Natural killer cell (primary cell): ENCODE measurements at places on chromosomes 3 and 15. TPM values are rescaled to one million over a fixed set of nuclear protein-coding genes. Genes with fewer than 3 reads are reported as not detected.

DNA sequence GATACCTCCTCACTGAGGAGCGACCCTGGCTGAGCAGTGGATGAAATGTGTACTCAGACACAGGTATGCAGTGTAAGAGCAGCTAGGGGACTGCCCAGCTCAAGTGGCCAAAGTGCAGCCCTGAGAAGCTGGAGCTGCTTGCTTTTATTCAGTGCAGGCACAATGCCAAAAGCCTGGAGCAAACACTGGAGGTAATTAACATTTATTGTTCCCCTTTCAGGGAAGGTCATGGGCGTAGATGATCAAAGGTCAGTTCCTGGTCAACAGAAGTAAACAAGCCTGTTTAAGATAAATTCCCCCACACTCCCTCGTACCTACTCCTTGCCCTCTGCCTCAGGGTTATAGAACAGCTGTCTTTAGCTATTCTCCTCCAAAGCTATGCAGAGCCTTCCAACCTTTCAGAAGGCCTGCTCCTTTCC is 17.5 kb downstream of the PLA2G4F start:
- DNase-seq: no peak

DNA sequence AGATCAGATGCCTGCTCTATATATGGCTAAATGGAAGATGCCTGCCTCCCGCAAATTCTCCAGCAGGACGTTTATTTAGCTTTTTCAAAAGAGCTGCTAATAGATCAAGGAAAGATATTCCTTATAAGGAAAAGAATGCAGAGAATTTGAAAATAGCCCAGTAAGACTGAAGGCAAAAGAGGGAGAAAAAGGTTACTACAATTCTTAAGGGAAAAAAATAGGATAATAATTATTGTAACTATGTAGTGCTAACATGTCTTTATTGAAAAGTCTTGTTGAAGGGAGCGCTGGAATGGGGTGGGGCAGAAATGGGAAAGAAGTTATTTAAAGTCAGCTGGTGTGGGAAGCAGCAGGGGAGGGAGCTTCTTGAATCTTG is 2.9 kb downstream of the TPM1 start:
- DNase-seq: no peak

DNA sequence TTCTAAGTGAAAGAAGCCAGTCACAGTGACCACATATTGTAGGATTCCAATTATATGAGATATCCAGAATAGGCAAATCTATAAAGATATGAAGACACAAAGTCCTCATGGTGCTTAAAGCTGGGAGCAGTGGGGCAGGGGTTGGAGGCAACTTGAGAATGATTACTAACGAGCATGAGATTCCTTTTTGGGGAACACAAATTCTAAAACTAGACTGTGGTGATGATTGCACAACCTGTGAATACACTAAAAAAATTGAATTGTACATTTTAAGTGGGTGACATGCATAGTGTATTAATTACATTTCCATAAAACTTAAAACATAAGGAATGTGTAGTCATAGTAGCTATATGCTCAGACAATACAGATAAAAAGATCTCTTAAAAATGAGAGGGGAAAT is 103.2 kb downstream of the DPH6 start:
- no peak for DNase-seq

GRCh38 chr3:99565331-99565730 is 73.1 kb upstream of the COL8A1 start:
- no peak for DNase-seq

Gene TERC
- total RNA-seq: 0.92 TPM

Gene ARL6IP5
- total RNA-seq: 105 TPM

Gene TNFSF10
- total RNA-seq: 18.4 TPM

Gene PYDC2
- not detected for total RNA-seq
